NCI-H2081 (cell line): ENCODE measurements at places on chromosomes 13 and 19.

DNA sequence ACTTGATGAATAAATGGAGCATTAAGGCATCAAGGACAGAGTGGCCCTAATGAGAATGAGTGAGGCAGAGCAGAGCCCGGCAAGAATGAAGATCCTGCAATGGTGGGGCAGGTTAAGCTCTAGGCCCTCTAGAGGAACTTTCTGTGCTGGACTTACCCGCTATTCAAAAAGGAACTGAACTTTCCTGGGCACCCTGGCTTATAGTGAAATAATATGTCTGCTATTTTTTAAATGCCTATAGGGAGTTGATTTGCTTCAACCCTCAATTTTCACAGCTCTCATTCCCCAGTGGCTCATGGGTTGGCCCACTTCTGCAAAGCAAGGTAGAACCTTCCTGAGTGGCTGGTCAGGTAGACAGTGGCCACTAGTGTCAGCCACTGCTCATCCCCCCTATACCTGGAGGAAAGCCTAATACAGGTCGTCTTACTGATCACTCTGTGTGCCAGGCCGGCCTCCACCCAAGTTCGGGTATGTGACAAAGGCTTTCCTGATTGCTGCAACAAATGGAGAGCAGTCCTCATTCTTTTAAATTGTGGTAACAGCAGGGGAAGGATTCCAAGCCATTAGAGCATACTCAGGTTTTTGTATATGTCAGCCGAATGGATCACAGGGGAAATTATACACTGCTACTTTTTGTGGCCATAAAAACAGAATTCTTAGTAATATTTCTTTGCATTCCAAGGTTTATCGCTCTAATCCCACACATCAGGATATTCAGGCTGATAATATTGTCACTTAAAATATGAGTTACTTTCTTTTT is 103.0 kb downstream of the KL start:
- DNase-seq = no peak

- no peak for DNase-seq
Measured at GRCh38 chr13:64276232-64276631, 2860.6 kb upstream of the PCDH20 start.

GRCh38 chr13:95260031-95260525 is 41.2 kb downstream of the ABCC4 start:
- no peak for DNase-seq

GRCh38 chr13:91778123-91778522 is 379.7 kb downstream of the GPC5 start:
- DNase-seq = no peak

DNA sequence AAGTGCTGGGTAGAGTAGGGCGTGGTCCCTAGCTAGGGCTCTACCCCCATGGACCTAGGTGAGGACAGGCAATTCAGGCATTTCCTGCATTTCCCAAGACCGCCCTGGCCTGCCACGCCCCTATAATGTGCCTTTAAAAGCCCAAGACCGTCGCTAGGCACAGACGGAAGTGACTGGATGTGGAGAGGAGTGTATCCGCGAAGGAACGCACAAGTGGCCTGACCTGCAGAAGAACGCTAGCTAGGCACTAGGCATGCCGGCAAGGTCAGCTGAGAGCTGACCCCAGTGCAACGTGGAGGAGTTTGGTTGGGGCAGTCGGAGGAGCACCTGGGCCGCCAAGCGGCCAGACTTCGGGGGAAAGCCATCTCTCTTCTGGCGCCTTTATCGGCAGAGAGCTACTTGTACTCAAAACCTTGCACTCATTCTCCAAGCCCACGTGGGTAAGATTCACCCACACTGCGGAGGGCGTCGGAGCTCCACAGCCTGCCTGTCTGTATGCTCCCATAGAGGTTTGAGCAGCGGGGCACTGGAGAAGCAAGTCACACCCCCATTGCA is 370.0 kb downstream of the FGF9 start:
- no peak for DNase-seq

DNA sequence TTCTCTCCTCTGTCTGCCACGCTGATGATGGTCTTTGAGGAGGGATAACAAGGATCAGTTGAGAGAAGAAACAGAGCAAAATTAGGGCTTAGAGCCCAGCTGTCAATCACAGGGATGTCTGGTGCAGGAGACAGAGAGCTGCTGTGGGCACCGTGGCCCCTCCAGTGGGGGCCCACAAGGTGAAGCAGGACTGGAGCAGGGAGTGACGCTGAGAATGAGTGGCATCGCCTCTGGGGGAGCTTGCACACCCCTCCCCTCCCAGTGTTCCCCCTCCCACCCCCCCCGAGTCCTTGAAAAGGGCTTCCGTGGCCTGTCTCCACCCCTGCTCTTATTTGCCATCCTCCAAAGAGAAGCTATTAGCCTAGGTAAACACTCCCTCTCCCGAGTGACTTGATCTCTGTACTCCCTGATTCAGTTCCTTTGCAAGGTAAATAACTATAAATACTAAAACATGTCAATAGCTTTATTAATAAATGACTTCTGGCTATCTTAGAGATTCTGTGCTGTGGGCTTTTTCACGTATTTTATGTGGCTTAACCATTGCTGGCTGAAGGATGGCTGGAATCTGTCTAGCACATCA is 440.0 kb downstream of the ZNF536 start:
- no peak for DNase-seq

- no peak for DNase-seq
Measured at GRCh38 chr19:13622766-13623715, 116.8 kb upstream of the CACNA1A start.

DNA sequence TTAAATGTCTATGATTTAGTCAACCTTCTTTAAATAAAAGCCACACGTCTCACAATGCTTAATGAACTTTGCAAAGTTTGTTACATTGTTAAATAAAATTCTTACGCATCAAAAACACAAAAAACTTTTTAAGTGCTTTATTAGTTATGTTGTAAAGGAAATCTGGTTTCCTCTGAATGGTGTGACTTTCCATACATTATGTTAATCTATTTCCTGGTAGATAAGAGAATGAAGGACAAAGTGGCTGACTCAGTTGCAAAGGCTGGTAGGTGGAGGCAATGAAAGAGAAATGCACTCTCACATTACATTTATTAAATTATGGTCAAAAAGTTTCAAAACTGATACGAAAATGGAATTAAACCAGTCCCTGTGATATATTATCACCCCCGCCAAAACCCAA is 15.9 kb downstream of the KLF12 start:
- DNase-seq = no peak

DNA sequence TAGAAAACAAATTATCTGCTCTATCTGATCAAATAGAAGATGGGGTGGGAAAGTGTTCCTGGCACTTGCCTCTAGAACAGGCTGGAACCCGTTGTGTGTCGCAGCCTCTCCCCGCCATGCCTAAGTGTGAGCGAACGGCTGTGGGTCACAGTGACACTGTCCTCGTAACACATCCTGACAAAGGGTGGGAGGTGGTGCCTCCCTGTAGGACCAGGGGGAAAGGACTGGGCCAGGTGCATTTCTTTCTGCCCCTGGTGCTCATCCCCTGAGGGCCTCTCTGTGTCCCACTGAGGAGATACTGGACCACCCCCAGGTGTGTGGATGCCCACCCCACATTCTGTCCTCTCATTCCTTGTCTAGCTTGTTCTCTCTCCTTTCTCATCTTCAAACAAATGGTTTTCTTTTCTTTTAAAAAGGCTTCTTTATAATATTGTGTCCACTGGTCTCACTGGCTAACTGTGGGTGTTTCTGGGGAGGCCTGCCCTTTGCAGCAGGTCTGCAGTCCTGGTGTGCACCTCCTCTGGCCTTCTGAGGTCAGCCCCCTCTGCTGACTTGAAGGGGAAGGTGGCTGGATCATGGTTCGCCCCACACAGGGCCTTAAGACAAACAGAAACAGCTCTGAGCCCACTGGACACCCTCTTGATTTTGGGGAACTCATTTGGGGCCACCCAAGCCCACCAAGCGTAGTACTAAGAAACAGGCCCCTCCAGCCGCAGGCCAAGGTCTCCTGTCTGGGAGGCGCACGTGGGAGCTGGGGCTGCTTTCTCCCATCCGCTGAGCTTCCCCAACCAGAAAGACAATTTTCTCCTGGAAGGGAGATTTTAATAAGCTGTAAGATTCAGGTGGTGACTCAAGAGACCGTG is 152.5 kb upstream of the SOX1 start:
- no peak for DNase-seq

DNA sequence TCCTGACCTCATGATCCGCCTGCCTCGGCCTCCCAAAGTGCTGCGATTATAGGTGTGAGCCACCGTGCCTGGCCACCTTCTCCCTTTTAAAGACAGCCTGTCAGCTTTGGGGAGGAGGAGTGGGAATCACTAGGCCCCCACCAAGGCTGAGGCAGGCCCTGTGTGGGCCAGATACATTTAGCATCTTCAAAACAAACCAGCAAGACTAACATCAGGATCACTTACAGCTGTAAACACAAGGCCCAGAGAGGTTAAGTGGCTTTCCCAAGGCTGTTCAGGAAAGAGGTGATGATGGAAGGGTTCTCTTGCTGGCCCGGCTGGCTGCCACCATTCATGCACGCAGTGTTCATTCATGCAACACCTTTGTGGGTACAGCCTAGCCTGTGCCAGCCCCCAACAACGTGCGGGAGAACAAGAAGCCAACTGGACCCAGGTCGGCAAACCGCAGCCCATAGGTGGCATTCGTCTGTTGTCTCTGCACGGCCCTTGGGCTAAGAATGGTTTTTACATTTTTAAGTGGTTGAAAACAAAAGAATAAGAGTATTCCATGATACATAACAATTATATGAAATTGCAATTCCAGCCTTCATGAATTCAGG is 23.0 kb downstream of the IER2 start:
- DNase-seq = no peak

DNA sequence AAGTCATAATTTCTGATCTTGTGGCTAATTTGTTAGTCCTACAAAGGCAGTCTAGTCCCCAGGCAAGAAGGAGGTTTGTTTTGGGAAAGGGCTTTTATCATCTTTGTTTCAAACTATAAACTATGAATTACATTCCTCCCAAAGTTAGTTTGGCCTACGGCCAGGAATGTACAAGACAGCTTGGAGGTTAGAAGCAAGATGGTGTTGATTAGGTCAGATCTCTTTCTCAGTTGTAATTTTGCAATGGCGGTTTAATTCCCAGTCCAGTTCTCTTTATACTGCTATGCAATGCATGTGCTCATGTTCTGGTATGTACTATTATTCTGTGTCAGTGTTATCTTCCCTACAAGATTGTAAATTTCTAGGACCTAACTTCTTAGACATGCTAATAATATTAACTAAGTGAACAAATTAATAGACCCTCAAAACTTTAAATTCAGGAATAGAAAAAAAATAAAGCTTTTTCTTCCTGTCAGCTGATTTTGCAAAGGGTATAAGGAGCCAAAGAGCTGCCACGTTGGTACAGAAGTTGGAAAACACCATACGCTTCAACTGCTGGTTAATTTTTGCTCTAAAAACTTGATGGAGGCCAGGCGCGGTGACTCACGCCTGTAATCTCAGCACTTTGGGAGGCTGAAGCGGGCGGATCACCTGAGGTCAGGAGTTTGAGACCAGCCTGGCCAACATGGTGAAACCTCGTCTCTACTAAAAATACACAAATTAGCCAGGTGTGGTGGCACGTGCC is 1.3 kb upstream of the DNAJC15 start:
- no peak for DNase-seq

DNA sequence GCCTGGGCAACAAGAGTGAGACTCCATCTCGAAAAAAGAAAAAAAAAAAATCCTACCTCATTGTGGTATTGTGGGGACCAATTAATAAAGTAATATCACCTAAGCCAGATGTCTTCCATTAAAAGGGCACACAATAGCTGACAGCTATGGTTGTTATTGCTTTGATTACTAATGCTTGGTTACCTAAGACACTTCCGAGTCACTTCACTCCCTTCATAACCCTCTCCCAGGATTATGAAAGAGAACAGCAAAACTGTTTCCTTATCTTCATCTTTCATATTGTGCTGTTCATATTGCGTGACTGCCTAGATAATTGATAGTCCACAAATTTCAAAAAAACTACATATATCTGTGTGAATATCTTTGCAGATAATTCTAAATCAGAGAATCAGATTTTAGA is 10.3 kb upstream of the HSPH1 start:
- no peak for DNase-seq

DNA sequence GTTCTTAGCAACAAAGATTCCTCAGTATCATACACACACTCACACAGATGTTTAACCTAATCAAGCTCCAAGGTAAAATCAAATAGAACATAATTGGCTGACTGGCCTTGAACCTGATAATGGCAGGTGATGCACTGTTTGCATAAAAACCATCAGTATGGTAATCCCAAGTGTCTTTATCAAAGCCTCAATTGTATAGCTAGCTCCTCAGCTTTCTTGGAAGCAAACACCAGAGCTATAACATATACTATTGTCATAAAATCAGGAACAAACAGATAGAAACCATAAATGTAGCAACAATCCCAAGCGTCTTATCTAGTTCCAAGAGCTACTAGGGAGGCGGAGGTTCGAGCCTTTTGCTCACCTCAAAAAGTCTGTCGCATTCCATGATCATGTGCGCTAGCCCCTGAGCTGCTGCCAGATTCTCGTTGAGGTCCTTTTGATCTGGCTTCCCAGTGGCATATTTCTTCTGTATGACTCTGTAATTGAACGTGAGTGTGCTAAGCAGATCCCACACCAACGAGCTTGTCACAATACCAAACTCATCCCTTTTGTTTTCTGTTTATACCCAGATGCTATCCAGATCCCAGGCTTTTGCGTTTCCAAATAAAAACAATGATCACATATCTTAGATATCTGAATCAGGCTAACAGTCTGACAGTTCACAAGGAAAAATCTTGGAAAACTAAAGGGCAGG is 95.3 kb downstream of the KL start:
- peak; percentile 35 for DNase-seq

DNA sequence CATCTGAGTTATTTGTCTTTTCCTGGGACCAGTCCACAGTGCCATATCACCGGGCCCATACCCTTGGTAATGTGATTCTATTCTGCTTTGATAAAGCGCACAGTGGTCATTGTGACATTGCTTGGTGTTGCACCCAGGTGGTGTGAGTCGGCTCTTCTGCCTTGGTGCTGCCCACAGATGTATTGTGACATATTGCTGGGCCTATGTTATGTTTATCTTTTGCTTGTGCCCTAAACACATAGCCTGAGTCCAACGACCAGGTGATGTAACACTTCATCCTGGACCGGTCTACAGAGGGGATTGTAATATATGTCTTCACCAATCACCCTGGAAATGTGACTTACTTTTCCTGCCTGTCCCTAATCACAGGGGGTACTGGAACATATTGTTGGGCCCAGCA is 23.7 kb upstream of the ZNF254 start:
- no peak for DNase-seq

GRCh38 chr19:34217952-34218817 is 36.2 kb upstream of the GARRE1 start:
- peak; percentile 96 for DNase-seq

DNA sequence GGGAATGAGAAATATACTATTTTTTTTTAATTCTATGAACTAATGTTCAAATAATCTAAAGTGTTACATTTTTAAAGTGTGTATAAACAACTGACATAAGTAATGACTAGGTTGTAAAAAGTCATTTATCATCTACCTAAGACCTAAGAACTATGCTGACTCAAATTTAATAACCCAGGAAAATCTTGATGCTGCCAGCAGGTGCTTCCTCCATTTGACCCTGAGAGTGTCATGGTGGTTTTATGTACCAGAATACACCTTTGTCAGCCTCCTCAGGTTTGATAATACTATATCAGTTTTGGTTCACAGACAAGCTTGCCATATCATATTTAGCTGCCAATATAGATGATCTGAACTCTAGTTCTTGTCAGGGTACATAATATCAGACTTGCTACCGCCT is 1151.2 kb downstream of the PCDH17 start:
- no peak for DNase-seq

- no peak for DNase-seq
Measured at GRCh38 chr13:113022391-113022744, 53.4 kb downstream of the MCF2L start.
